AG10803 (cell line): ENCODE measurements at places on chromosomes 16 and 17.

DNA sequence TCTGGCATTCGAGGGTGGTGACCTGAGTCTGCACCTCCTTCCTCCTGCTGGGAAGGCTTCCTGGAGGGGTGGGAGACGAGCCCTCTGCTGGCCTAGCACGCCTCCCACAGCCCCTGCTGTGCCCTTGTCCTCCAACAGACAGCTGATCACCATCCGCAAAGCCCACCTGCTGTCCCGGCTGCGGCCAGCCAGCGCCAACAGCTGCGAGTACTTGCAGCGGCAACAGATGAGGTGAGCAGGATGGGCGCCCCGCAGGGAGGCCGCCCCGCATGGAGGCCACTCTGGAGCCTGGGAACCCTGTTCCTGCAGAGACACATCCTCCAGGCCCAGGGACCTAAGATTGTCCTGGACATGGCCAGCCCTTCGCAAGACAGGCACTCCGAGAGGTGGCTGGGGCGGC lies 21.6 kb downstream of the UBALD1 start:
- DNase-seq, result no peak

- no peak for DNase-seq
Measured at GRCh38 chr16:65624229-65624628, 502.4 kb upstream of the CDH11 start.

- DNase-seq, result no peak
Measured at GRCh38 chr17:55865072-55865762, 114.4 kb downstream of the PCTP start.

DNA sequence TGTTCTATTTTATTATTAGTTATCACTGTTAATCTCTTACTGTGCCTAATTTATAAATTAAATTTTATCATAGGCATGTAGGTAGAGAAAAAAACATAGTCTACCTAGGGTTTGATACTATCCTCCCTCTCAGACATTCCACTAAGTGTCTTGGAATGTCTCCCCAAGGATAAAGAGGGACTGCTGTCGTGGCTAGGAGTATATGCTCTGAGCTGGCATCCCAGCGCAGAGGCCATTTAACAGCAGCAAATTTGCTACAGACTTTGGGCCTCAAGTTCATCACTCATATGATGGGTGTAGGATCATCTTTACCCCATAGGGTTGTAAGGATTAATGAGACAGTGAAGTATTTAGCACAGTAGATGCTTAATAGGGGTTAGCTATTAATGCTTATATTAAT lies 56.7 kb downstream of the ZFHX3 start:
- peak; percentile 22 for DNase-seq

DNA sequence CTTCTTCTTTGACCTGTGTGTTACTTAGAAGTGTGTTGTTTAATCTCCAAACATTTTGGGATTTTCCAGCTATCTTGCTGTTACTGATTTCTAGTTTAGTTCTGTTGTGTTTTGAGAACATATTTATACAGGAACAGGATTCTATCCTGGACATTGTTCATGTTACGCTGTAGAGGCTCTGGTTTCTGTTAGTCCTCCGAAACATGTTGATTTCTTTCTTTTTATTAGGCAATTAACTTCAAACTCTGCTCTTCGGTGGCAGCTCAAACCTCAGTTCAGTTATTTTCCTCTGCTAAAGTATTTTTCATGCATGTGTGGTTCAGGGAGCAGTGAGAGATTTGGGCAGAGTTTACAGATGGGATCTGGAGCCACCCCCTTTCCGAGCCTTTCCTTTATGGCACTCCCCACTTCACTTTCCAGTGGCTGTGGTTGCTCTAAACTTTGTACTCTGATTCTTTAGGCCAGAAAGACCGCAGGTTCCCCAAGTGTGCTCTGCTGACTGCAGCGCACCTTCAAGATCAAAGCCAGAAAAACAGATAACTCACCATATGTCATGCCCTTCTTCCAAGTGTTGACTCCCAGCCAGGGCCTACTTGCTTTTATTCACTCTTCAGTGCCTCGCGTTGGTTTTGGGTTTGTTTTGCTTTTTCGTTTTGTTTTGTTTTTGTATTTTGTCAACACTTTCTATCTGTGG lies 77.6 kb upstream of the KSR1 start:
- no peak for DNase-seq

DNA sequence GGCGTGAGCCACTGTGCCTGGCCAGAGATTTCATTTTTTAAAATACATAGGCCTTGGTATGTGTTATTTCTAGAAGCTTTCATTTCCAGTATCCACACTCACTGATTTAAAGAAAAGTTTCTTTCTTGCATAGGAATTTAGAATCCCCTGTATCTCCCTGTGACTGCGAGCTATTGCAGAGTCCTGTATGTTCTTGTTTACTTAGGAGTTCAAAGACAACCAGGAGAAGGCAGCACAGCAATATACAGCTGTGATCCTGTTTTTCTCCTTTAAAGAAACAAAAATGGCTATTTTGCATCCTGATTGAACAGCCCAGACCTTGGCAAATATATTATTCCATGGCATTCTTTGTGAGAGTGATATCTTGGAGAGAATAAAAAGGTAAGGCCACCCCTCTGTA lies 185.0 kb upstream of the COX10 start:
- DNase-seq, result no peak

- no peak for DNase-seq
Measured at GRCh38 chr16:61313931-61314330, 722.3 kb downstream of the CDH8 start.

- DNase-seq, result peak; percentile 91
Measured at GRCh38 chr16:31474173-31474714, 2.3 kb downstream of the TGFB1I1 start.

- no peak for DNase-seq
Measured at GRCh38 chr17:65261152-65261551, 124.0 kb downstream of the RGS9 start.

DNA sequence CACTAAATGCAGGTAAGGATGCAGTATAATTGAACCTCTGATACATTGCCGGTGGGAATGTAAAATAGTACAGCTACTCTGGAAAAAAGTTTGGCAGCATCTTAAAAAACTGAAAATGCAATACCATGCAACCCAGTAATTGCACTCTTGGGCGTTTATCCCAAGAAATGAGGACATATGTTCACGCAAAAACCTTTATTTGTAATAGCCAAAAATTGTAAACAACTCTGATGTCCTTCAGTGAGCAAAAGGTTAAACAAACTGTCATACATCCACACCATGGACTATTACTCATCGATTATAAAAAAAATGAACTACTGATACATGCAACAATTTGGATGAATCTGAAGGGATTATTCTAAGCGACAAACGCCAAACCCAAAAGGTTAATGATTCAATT lies 16.9 kb downstream of the SYNRG start:
- DNase-seq, result peak; percentile 17

DNA sequence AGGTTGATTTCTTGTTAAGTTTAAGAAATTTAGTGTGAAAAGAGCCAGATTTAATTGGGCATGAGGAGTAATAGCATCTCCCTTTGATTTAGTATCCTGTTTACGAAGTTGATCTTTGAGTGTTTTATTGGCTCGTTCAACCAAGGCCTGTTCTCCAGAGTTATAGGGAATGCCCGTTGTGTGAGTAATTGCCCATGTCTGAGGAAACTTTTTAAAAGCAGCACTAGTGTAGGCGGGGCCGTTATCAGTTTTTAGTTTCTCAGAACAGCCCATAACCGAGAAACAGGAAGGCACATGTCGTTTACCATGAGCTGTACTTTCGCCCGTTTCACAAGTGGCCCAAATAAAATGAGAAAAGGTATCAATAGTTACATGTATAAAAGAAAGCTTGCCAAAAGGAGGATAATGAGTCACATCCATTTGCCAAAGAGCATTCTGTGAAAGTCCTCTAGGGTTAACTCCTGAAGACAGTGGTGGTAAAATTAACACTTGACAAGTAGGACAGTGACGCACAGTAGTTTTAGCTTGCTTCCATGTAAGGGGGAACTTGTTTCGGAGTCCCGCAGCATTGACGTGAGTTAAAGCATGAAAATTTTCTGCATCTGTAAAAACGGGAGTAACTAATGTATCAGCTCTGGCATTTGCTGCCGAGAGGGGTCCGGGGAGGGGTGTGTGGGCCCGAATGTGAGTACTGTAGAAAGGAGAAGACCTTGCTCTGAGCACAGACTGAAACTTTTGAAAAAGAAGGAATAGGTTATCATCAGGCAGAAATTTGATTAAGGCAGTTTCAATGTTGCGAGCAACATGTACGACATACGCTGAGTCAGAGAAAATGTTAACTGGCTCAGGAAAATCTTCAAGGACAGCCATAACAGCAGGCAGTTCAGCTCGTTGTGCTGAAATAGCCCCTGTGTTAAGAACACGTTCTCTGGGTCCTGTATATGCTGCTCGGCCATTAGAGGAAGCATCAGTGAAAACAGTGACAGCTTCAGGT lies 18.5 kb upstream of the KCTD5 start:
- peak; percentile 66 for DNase-seq

GRCh38 chr17:15256689-15257088 lies 8.4 kb downstream of the PMP22 start:
- no peak for DNase-seq

- no peak for DNase-seq
Measured at GRCh38 chr17:56973520-56973919, 4.4 kb upstream of the SCPEP1 start.

DNA sequence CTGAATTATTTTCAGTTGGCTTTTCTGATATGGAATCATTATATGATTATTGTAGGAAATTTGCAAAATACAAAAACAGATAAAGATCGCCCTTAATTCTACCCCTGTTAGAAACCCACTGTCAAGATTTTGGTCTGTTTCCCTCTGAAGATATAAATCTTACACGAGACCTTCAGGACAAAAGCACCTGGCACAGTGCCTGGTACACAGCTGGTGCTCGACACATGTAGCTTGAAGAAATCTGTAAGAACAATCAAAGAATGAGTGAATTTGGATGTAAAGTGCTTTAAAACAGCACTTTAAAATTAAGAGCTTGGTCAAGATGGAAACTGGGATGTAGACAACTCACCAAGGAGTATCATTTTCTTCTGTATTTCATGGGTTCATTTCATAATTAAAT lies 181.1 kb downstream of the C16orf78 start:
- no peak for DNase-seq

GRCh38 chr17:17535957-17536356 lies 39.8 kb upstream of the RASD1 start:
- peak; percentile 78 for DNase-seq

DNA sequence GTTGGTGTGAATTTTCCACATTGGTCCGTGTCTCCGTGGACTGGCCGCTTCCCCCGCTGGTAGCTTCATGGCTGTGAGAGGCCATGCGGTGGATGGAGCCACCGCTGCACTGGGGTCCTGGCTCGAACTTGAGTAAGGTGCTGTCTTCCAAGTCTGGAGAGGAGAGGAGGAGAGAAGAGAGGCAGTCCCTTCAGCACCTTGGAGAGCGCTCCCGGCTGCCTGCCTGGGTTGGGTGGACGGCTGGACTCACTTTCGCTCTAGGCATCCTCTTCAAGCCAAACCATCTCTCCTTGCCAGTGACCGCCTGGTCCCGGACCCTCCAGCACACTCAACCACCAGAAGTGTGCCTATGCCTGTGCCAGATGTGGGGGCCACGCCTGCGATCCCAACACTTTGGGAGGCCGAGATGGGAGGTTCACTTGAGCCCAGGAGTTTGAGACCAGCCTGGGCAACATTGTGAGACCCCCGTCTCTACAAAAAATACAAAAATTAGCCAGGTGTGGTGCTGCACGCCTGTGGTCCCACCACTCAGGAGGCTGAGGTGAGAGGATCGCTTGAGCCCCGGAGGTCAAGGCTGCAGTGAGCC lies 6.2 kb downstream of the JPH3 start:
- DNase-seq, result peak; percentile 45

GRCh38 chr17:20228860-20229259 lies 219.7 kb downstream of the SPECC1 start:
- DNase-seq, result peak; percentile 41

DNA sequence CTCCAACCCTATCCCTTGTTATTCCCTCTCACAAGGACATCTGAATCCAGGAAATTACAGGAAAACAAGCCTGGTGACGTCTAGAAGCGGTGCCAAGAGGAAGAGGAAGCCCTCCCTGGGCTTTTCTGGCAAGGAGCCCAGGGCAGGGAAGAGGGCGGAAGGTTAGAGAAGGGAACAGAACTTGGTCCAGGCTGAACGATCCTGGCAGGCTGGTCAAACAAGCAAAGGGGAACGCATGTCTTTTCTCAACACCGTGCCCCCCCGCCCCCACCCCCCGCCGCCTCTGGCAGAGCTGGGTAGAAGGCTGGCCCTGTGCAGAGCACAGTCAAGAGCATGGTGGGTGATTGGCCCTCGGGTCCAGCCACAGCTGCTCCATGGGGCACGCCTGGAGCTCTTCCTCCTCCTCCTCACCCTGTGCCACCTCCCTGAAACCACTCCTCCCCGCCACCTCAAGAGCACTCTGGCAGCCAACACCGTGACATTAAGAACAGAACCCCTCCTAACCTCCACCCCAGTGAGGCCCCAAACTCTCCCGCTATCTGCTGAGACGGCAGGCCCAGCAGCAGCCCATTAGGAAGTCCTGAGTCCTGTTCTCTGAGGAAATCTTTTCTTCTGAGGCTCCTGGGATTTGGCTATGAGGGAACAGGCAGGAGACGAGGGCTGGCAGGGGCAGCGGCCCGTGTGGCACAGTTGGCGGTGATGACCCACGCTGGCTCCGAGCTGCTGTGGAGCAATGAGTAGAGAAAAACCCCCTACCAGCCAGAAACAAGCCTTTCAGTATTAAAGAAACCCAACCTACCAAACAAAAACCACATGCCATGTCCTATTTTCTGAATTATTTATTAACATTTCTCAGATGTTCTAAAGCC lies 7.3 kb downstream of the C16orf86 start:
- no peak for DNase-seq

DNA sequence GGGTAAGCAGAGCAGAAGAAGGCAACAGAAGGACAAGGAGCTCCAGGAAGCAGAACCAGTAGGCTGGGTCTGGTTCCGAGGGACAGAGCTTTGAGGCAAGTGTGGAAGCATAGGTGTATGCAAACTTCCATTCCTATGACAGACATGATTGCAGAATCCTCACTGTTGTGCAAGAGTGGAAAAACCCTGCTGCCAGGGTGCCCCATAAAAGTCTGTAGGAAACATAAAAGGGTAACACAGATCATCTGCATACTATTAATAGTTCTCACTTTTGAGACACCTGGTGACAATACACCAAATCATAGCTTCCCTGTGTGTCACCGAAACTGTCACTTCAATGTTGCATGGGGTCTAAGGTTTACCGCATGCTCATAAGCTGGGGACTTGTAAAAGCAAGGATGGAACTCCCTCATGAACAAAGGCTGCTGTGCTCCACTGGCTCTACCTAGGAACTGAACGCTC lies 39.7 kb downstream of the ARHGAP17 start:
- peak; percentile 51 for DNase-seq

GRCh38 chr17:17093764-17094163 lies 51.5 kb downstream of the MPRIP start:
- DNase-seq, result no peak

GRCh38 chr16:80623376-80623775 lies 82.6 kb downstream of the DYNLRB2 start:
- peak; percentile 44 for DNase-seq

DNA sequence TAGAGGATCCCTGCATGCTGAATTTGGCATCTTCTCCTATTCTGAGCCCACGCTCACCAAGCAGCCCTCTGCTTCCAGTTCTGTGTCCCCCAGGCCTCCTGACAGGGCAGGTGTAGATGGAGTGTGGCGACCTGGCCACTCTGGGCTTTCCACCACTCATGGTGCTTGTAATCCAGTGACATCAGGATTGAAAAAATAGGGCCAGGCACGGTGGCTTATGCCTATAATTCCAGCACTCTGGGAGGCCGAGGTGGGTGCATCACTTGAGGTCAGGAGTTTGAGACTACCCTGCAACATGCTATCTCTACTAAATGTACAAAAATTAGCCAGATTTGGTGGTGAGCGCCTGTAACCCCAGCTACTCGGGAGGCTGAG lies 29.4 kb downstream of the UNK start:
- no peak for DNase-seq
